ENCODE measurements at places on chromosomes 6 and 20.

GRCh38 chr20:35269055-35269781 lies 8.7 kb downstream of the MMP24OS start:
- peak; percentile 62 for DNase-seq

- DNase-seq = no peak
Measured at GRCh38 chr20:44362466-44362940, 7.0 kb downstream of the HNF4A start.

- DNase-seq = no peak
Measured at GRCh38 chr6:11805259-11806053, 26.9 kb upstream of the ADTRP start.

GRCh38 chr6:96276305-96276704 lies 245.3 kb upstream of the UFL1 start:
- DNase-seq = no peak

DNA sequence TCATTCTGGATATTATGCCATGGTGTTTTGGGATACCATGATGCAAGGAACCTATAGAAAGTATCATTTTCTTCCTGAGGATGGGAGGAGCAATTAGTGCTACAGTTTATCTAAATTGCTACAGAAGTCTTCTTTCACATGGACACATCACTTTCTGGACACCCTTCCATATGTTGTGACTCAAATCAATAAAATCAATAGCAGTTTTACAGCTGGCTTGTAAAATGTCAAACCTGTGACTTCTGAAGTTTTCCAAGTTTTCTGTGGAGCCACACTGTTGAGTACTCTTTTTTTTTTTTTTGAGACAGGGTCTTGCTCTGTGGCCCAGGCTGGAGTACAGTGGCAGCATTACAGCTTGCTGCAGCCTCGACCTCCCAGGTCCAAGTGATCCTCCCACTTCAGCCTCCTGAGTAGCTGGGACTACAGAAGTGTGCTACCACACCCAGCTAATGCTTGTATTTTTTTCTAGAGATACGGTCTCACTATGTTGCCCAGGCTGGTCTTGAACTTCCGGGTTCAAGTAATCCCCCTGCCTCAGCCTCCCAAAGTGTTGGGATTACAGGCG lies 24.1 kb upstream of the CD2AP start:
- no peak for DNase-seq

DNA sequence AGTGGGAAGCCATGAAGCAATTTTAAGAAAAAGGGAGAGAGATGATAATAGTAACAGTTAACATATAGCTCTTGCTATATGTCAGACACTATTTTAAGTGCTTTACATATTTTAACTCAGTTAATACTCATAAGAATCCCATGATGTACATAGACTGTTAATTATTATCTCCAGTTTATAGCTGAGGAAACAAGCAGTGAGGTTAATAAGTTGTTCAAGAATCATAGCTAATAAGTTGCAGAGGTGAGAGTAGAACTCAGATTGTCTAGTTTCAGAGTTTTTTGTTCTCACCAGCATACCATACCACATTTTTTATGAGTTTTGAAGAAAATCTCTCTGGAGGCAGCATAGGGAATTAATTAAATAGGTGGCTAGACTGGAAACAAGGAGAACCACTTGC lies 144.6 kb upstream of the MMS22L start:
- no peak for DNase-seq

DNA sequence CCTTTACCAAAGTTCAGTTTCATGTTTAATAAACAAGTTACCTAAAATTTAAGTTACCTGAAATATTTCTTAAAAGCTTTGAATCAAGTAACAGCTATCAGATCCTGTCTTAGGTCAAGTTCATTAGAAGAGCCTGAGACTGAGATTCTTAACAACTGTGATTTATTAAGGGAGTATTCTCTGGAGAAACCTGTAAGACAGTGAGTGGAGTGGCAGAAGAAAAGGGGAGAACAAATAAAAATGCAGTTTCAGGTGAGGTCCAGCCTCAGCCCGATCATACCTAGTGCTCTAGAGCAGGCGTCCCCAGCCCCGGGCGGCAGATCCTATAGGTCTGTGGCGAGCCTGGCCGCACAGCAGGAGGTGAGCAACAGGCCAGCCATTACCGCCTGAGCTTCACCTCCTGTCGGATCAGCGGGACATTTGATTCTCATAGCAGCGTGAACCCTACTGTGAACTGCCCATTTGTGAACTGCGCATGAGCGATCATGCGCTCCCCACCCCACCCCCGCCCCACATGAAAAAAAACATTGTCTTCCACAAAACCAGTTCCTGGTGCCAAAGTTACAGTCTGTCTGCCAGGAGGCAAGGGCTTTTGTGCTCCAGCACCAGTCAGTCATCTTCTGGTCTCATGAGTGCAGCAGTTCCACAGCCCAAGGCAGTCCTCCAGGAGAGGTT lies 59.2 kb upstream of the ADGRB3 start:
- DNase-seq = no peak

- no peak for DNase-seq
Measured at GRCh38 chr6:67956352-67956751, 678.7 kb upstream of the ADGRB3 start.

DNA sequence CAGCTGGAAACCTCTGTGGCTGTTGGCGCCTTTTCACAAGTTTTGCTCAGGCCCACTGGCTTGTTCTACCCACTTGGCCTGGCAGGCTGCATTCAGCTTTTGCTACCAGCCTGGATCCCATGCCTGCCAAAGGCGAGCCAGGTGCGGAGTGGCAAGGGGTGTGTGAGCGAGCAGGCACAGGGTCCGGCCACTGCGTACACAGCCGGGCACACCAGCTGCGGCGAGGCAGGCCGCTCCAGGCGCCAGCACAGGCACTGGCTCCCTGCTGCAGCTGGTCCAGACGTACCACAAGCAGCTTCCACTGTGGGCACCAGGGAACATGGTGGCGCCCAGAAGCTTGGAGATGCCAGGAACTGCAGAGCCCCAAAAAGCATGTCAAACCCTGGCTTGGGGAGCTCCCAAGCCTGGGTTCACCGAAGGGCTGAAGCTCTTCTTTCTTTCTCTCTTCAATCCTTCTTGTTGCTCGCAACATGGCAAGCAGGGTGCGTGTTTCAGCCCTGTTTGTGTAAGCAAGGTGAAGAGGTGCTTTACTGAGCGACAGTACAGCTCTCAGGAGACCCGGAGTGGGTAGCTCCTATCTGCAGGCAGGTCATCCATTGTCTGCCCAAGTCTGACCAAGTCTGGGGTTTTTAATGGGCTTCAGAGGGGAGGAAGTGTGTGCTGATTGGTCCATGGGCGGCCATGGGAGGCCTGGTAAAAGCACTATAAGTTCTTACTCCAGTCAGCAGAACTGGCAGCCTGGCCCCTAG lies 32.6 kb upstream of the GRM4 start:
- DNase-seq = no peak

GRCh38 chr6:28922004-28922820 lies 1.6 kb downstream of the TRIM27 start:
- no peak for DNase-seq

GRCh38 chr20:53036992-53037391 lies 64.8 kb downstream of the TSHZ2 start:
- no peak for DNase-seq
